ENCODE measurements at places on chromosomes 13 and 19. TPM values are rescaled to one million over a fixed set of nuclear protein-coding genes. Genes with fewer than 3 reads are reported as not detected.

Gene TEKTIP1
- not detected for total RNA-seq

Gene ZNF235
- total RNA-seq, result 8.2 TPM

Gene PROZ
- not detected for total RNA-seq

Gene MATK
- 0.34 TPM for total RNA-seq

Gene SIGLEC14
- total RNA-seq, result not detected

Gene LACC1
- total RNA-seq, result 10.9 TPM

Gene C2CD4C
- total RNA-seq, result 10.2 TPM

Gene NUP58
- 28.8 TPM for total RNA-seq

Gene CLDND2
- total RNA-seq, result not detected

Gene IRGQ
- total RNA-seq, result 24.1 TPM

Gene F2RL3
- total RNA-seq, result 4.4 TPM

Gene SLC7A1
- 11.3 TPM for total RNA-seq

Gene POU4F1
- total RNA-seq, result 0.11 TPM

Gene ODAD3
- 0.09 TPM for total RNA-seq

Gene FCHO1
- 0.43 TPM for total RNA-seq

Gene CUL4A
- total RNA-seq, result 91.0 TPM

Gene SYT3
- not detected for total RNA-seq

Gene TGFB1
- 35.2 TPM for total RNA-seq

Gene PABPC3
- total RNA-seq, result 0.09 TPM

Gene PSG11
- not detected for total RNA-seq

Gene PLK5
- not detected for total RNA-seq

Gene ZIC2
- 0.22 TPM for total RNA-seq

Gene HS6ST3
- not detected for total RNA-seq

Gene RAD23A
- 50.2 TPM for total RNA-seq

Gene ZNF284
- total RNA-seq, result 2.9 TPM

Gene UBE2L5
- total RNA-seq, result not detected

Gene HRC
- not detected for total RNA-seq

Gene LAIR2
- not detected for total RNA-seq

Gene TSKS
- total RNA-seq, result under 0.01 TPM

Gene URAD
- total RNA-seq, result not detected

Gene KLK4
- not detected for total RNA-seq

Gene SUGP2
- total RNA-seq, result 14.4 TPM

Gene CEACAM3
- total RNA-seq, result not detected

Gene NKG7
- total RNA-seq, result not detected

Gene SYCN
- not detected for total RNA-seq

Gene A1BG
- 7.3 TPM for total RNA-seq

Gene PLPP2
- 38.1 TPM for total RNA-seq

Gene SBSN
- total RNA-seq, result not detected

Gene EPN1
- 36.2 TPM for total RNA-seq

Gene SLC6A16
- total RNA-seq, result 0.43 TPM

Gene CKM
- total RNA-seq, result not detected

Gene HSH2D
- total RNA-seq, result not detected

Gene ONECUT3
- not detected for total RNA-seq

Gene TEX101
- total RNA-seq, result not detected

Gene SYT5
- not detected for total RNA-seq

Gene C19orf38
- total RNA-seq, result not detected

Gene ZNF211
- 12.5 TPM for total RNA-seq

Gene YJEFN3
- 0.11 TPM for total RNA-seq

Gene DEDD2
- 20.6 TPM for total RNA-seq

Gene CD22
- total RNA-seq, result 0.26 TPM

Gene SAFB
- 35.5 TPM for total RNA-seq

Gene CACNG6
- 0.69 TPM for total RNA-seq

Gene IGFL1
- not detected for total RNA-seq

Gene ZNF492
- 0.34 TPM for total RNA-seq

Gene CYP2A7
- not detected for total RNA-seq

Gene SSC5D
- total RNA-seq, result under 0.01 TPM

Measured in dermis lymphatic vessel endothelial cell (primary cell).